Amygdala (tissue), 56 donors: ENCODE measurements at places on chromosomes 1 and 21.

DNA sequence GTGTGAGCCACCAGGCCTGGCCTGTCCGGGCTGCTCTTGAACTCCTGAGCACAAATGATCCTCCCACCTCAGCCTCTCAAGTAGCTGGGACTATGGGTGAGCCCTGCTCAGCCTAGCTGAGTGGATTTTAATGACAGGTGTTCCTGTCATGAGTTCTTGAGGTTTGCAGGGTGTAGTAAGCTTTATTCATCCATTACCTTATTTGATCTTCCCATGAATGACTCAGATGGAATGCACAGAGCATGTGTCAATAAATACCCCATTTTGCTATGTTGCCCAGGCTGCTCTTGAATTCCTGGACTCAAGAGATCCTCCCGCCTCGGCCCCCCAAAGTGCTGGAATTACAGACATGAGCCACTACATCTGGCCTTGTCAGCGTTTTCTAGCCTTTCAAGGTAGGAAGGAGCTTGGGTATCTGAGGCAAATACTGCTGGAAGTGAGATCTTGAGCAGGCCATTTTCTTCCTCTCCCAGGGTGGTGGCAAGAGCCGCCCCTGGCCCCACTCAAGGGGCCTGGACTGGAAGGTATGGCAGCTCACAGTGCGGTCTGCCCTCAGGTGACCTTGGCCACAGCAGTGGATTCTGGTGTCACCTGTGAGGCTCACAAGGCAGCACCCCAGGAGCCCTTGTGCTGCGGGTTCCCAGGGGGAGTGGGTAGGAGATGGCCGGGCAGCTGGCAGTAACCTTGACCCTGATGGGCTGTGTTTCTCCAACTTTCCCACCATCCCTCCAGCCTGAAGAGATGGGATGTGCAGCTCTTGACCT lies 20.0 kb downstream of the PIK3CD start:
- DNase-seq, result no peak

DNA sequence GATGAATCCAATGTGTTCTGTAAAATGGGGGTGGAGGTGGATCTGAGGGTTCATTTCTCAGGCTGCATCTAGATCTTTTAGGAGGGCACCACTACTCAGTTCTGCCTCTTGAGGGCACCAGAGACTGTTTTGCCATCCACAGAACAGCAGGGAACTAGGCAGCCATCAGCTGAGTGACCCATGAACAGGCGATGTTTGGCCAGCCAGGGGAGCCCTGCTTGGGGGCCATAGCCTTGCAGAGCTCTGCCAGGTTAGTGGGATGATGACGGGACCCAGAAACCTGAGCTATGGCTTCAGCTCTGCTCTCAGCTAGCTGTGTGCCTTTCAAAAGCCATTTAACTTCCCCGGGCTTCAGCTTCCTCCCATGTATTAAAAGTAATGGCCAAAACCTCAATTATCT lies 13.4 kb upstream of the NOS1AP start:
- DNase-seq, result peak; percentile 20

DNA sequence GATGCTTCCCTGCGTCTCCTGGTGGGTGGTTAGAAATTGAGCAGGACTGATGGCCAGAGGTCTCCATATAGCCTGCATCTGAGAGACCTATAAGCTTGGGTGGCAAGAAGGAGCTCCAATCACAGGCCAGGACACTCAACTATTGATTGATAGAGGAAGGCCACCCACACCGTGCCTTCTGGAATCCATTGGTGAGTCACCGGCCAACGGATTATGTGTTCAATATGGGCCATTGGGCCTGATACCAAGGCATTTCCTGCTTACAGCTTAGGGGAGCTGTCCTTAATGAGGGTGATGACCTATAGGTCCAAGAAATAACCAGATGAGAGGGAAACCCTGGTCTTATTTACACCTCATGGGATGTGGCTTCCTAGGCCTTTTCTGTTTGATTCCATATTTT lies 115.1 kb downstream of the PLPP3 start:
- DNase-seq, result no peak

GRCh38 chr1:18948913-18949685 lies 7.4 kb downstream of the IFFO2 start:
- DNase-seq, result no peak

- no peak for DNase-seq
Observed at GRCh38 chr1:215557992-215558626, 9.0 kb upstream of the KCTD3 start.

DNA sequence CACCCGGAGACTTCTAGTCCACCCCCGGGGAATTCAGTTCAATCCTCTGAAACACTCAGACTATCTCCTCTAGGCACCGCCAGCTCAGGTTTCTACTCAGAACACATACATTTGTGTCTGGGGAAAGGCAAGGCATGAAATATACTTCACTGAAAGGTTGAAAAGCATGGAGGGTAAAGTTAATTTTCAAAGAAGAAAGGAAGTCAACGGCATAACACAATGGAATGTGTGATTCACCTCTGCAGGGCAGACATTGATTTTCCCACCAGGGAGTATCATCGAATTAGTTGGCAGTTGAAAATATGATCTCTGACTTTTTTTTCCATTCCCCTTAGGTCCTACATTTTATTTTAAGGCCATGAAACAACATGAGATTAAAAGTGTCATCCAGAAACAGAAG lies 669.4 kb downstream of the SMYD3 start:
- no peak for DNase-seq

DNA sequence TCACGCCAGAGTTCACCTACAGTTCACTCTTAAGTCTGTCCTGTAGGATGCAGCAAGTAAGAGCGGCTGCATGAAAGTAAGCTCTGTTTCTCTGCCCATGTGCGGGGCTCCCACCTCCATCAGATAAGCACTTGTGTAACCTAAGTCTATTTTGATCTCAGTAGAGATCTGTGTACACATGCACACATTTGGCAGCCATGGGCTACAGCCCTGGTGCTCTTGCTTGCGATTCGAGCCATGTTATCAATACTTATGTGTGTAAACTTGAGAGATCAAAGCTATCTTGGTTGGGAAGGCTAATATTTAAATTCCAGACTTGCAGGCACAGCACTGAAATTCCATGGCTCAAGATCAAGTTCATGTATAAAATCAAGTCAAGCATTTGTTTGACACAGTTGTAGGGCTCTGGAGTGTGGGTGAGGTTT lies 244.7 kb upstream of the FGGY start:
- DNase-seq, result no peak

GRCh38 chr1:208192995-208193394 lies 51.2 kb downstream of the PLXNA2 start:
- DNase-seq, result no peak

DNA sequence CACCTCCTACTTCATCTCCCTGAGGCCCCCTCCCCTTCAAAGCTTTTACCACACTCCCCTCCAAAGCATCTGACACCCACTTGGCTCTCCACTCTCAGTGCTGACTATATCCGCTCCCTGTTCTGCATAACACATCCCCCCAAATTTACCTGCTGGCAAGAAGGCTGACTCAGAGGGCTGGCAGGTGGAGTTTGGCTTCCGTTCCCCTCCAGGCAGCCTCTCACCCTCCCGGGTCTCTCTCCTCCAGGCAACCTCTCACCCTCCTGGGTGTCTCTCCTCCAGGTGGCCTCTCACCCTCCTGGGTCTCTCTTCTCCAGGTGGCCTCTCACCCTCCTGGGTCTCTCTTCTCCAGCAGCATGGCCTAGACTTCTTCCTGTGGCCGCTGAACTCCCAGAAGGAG lies 562.1 kb downstream of the NPHP4 start:
- no peak for DNase-seq

DNA sequence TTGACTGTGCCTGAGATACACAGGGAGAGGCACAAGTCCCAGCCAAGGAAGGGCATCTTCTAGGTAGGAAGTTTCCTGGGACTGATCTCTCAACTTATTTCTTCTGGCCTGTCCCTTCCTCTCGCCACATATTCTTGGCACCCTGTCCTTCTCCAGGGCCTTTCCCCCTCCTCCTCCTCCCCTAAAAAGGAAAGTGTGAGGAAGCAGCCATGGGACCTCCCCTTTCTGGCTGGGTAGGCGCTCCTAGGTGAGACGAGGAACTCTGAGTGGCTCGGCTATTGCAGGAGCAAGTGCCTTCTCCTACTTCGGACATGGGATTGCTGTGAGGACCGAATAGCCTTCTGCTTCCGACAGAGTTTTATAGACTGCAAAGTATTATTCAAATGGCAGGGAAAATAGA lies 15.5 kb upstream of the MTARC2 start:
- DNase-seq, result no peak

DNA sequence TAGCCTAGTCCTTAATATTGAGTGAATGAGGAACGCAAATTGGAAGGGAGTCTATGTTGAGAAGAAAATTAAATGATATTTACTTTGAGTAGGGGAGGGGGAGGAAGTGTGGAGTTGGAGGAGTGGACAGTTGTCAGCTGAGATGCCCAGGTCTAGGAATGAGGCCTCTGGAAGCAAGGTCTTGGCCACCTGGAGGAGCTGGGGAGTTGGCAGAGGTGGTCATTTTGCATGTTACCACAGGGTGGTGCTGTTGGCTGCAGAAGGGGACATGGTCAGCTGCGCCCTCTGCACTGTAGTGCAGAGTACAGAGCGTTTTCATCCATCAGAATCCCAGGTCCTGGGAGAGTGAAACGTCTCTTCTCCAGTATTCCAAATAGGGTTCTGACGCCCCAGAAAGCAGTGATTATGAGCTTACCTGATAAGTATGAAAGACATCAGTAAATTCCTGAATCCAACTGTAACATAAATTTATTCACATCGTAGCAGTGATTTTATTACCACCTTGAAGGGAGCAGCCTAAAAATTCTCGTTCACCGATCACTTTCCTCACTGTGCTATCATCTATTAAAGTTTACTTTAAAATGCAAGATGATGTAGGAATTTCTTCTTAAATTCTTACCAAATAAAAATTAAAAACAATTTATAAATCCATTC lies 13.8 kb downstream of the PARK7 start:
- DNase-seq, result no peak

DNA sequence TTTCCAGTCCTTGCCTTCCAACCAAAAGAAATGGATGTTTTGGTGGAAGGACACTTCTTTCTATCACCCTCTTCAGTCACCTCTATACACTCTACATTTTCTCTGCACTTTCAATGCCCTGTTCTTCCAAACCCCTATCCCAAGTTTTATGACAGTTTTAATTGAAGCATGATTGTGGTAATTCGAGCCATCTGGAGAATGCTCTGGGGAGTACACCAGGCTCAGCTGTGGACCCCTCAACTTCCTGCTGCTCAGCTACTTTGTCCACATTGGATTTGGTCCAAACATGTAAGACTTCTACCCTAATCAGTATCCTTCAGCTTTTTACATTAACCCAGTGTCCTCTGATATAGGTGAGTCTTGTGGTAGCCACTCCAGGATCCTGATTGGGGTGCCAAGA lies 129.6 kb downstream of the SYT2 start:
- no peak for DNase-seq

- no peak for DNase-seq
Observed at GRCh38 chr21:32687643-32688345, 40.0 kb downstream of the SYNJ1 start.

DNA sequence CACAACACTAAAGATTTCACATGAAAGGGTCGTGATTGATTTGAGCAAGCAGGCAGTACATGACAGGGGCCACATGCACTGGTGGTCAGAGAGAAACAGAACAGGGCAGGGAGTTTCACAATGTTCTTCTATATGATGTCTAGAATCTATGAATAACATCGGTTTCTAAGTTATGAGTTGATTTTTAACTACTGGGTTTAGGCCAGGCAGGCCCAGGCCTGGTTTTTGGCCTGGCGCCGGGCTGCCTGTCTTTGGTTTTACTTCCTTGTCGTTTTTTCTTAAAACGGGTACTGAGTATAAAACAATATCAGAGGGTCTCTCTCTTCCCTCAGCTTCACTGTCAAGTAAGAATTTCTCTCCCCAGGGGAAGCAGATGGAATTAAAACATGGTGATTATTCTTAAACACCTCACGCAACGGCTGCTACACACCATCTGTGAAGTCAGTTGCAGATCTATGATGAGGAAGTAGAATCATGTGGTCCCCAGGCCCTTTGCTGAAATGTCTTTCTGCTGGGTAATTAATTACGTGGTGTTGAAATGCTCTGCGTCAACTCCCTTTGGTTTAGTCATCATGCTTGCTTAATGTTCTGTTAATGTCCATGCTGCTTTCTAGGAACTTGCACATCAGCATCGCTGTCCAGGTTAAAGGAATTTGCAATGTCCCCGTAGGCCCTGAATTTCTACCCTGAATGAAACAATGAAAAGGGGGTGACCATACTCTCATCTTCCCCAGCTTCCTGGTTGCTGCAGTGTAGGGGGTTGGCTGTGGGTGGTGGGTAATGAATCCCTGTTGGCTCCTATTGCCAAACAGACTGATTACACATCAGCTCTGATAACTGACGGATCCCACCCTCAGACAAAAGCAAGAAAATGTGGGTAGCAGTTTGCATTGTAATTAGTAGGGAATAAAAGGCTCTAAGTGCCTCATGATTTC lies 70.3 kb downstream of the SERINC2 start:
- DNase-seq, result no peak

DNA sequence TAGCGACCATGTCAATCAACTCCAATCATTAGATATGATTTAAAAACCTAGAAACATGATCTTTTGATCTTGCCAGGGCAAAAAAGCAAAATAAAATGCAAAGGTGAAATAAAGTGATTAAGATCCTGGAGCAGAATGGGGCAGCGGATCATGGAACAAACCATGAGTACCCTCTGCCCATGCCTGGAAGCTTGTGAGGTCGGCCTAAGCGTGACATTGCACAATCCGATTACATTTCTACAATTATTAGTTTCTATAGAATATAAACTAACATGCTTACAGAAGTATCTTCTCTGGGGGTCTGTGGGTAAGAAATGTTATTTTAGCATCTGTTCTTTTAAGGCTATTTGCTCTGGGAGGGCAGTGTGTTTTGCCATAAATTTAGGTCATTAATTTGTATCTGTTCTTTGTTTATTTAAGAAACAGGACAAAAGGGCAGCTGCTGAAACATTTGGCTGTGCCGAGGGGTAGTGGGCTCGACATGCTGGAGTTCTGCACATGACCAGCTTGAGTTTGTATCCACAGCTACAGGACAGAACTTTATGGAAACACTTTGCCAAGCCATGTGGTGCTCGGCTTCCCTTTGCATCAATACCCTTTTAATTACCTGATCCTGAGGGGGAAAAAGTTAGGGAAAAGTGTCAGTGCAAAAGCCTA lies 55.9 kb downstream of the ZBTB18 start:
- no peak for DNase-seq

DNA sequence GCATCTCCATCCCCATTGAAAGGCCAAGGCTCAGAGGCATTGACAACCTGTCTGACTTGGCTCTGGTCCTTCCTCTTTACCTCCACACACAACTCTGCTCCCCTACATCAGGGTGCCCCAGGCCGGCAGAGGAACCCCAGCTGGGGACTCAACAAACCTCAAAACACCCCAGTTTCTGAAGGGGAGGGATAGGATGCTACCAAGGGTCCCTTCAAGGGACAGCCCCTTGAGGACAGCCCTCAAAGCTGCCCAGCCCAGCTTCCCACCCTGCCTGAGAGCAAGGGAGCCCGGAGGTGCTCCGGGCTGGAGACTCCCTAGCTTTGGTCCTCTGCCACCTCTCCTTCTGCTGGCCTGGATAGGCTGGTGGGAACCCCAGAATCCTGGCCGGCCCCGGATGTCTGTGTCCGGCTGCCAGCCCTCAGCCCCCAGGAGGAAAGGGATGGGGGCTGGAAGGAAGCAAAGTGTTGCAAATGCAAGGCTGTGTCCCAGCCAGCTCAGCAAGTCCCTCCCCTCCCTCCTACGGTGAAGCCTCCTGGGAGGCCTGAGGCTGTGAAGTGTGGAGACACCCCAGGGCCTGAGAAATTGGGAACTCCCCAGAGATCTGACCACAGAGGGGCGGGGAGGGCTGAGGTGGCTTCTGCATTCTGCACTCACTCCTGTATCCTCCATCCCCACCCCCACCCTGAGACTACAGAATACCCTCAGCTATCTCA lies 1.1 kb upstream of the MARCKSL1 start:
- DNase-seq, result no peak

GRCh38 chr1:3904006-3904842 lies 4.2 kb upstream of the C1orf174 start:
- no peak for DNase-seq
